ENCODE measurements at places on chromosomes 5 and 9.

DNA sequence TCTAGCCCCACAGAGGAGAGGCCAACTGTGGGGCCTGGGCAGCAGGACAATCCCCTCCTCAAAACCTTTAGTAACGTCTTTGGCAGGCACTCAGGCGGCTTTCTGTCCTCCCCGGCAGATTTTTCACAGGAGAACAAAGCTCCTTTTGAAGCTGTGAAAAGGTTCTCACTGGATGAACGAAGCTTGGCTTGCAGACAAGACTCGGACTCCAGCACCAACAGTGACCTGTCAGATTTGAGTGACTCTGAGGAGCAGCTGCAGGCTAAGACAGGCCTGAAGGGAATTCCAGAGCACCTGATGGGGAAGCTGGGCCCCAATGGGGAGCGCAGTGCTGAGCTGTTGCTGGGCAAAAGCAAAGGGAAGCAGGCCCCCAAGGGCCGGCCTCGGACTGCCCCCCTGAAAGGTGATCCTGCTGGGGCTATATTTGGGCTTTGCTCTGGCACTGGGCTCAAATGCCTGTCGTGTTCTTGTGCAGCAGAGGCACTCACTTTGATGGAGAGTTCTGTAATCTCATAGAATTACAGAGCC lies 39.4 kb downstream of the KDM3B start:
- DNase-seq = no peak

GRCh38 chr9:116219686-116220085 lies 66.1 kb downstream of the PAPPA start:
- DNase-seq = no peak

DNA sequence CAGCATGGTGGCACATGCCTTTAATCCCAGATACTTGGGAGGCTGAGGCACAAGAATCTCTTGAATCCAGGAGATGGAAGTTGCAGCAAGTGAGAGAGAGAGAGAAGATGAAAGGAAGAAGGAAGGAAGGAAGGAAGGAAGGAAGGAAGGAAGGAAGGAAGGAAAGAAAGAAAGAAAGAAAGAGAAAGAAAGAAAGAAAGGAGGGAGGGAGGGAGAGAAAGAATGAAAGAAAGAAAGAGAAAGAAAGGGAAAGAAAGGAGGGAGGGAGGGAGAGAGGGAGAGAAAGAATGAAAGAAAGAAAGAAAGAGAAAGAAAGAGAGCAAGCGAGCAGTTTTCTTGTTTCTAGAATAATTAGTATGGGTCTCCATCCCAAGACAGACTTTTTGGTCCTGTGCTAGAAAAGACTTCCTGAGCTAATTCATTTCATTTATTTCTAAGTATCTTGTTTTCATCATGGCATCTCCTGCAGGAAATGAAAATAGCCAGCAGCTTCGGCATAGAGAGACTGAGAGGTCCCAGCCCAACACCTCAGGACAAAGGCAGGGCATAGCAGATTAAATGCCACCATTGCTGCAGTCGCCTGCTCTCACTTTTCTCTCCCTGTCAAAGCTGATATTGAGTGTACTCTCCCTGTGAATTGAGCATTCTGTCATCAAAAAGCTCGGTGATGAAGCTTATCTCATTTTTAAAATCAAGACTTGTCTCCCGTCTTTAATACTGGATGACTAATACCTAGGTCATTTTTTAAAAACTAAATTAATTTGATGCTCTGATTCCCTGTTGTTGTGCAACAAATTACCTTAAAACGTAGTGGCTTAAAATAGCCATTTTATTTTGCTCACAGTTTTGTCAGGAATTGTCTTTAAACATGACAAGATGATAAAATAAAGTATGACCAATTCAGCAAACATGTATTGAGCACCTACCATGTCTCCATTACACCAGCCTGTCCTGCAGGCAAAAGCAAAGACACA lies 91.8 kb upstream of the ADRA1B start:
- DNase-seq = no peak

- no peak for DNase-seq
Observed at GRCh38 chr5:74295676-74296075, 344.9 kb downstream of the ENC1 start.

DNA sequence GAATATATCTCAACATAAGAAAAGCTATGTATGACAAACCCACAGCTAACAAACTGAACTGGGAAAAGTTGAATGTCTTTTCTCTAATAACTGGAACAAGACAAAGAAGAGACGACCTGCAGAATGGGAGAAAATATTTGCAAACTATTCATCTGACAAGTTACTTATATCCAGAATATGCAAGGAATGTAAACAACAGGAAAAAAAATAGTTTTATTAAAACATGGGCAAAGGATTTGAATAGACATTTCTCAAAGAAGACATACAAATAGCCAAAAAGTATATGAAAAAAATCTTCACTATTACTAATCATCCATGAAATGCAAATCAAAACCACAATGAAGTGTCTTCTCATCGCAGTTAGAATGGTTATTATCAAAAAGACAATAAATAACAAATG lies 181.7 kb upstream of the TLX3 start:
- no peak for DNase-seq

All from GM13976 (cell line).